A673 (cell line): ENCODE measurements at places on chromosomes 2 and 18.
A peak's percentile ranks its signal among the peaks of the same experiment; 100 is the strongest.

- peak; percentile 80 for DNase-seq
These were observed 320.1 kb downstream of the PIK3C3 start for GRCh38 chr18:42275138-42275535.

- no peak for DNase-seq
These were observed 561.0 kb upstream of the TNP1 start for GRCh38 chr2:217420854-217421253.

- DNase-seq, result no peak
These were observed 66.5 kb downstream of the EVA1A start for GRCh38 chr2:75494137-75494769.

- DNase-seq, result no peak
These were observed 220.8 kb downstream of the TFCP2L1 start for GRCh38 chr2:121064186-121064585.

- DNase-seq, result no peak
These were observed 8.6 kb downstream of the OSBPL6 start for GRCh38 chr2:178202927-178203326.

DNA sequence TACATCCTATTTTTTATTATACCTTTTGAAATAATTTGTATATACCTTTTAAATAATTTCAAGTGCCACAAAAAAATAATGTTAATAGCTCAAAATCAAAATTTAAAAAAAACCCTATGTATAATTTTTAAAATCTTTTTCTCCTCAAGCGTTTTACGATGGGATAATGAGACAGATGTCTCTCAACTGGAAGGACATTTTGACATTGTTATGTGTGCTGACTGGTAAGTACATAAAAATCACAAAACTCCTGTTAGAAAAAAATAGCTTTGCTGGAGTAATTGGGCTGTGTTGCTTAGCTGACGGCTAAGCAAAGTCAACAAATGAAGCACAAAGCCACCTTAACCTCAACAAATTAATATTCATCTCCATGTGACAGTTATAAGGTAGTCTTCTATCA, 198.0 kb upstream of the SIX3 start:
- no peak for DNase-seq

GRCh38 chr18:31493941-31494340, 4.0 kb upstream of the DSG2 start:
- DNase-seq, result no peak

GRCh38 chr2:41381701-41382100, 666.1 kb upstream of the PKDCC start:
- DNase-seq, result no peak

GRCh38 chr2:6381326-6381725, 484.4 kb downstream of the CMPK2 start:
- peak; percentile 27 for DNase-seq

DNA sequence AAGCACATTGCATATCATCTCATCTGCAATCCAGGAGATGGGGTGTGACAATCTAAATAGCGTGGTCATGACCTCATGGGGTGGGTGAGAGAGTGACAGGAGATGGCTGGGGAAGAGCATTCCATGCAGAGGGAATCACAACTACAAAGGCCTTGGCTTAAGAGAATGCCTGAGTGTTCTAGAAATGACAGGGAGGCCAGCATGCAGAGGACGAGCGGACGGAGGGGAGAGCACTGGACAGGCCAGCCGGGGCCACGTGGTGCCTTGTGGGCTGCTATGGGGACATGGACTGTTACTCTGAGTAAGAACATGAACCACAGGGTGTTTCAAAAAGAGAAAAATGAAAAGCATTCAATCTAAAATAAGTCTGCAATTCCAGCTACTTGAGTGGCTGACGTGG, 117.9 kb upstream of the ODC1 start:
- no peak for DNase-seq

- DNase-seq, result no peak
These were observed 32.3 kb downstream of the NCK2 start for GRCh38 chr2:105777031-105777482.

DNA sequence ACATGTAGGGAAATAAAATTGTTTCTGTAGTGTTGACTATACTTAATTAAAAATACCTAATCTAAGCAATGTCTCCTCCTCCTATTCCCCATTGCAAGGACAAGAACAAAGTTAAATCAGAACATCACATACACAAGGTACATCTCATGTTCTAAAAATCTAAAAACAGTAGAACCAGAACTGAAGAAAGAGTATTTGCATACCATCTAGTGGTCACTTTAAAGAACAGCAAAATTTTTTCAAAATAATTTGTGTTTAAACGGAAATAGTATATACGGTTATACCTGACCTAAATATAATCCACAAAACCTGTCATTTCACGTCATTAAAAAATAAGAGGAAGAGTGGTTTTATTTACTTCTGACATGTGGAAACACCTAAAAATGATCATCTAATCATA, 294.3 kb upstream of the KCNH7 start:
- DNase-seq, result peak; percentile 25

DNA sequence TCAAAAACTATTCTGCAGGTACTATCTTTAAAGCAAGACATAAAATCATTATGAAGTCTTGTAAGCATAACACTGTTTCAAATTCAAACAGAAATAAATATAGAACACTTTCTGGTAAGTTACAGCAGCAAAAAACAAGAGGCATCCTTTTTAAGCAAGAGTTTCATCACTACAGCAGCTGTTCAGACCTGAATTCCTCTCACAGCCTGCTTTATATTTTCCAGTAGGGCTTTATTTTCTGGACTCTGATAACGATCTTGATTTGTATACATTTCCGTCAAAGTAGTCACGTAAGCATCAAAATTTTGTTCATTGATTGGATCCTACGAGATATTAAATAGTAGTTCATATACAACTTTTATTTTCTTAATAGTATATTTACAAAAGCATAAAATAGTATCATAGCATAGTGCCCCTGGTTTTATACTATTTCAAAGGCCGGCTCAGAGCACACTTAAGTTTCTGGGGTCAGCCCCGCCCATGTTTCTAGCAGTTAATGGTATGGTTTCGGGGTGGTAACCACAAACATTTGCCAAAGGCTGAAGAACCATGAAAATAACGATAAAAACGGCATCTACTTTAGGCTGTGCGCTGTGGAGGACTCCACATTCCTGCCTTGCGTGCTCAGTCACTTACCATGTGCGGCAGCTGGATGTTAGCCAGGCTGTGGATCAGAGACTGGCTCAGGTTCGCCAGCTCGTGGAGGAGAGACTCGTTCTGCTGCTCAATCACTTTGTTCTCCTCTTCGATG, 47.5 kb upstream of the PXDN start:
- peak; percentile 23 for DNase-seq

DNA sequence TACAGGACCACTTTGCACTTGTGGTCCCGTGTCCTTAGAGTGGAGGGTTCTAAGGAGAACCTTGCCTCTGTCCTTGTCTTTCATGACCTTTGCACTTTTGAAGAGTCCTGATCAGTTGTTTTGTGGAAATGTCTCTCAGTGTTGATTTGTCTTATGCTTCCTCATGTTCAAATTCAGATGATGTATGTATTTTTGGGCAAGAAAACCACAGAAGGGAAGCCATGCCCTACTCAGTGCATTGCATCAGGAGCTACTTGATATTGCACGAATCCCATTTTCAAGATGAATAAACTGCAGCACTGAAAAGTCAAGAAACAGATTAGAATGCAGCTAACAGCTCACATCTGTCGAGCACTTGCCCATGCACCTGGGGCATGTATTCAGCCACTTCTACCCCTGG, 152.2 kb downstream of the INHBB start:
- no peak for DNase-seq

GRCh38 chr2:70554338-70554892, 789 bp upstream of the TGFA start:
- DNase-seq, result no peak

- DNase-seq, result no peak
These were observed 38.1 kb upstream of the SIGLEC15 start for GRCh38 chr18:45787346-45787745.

DNA sequence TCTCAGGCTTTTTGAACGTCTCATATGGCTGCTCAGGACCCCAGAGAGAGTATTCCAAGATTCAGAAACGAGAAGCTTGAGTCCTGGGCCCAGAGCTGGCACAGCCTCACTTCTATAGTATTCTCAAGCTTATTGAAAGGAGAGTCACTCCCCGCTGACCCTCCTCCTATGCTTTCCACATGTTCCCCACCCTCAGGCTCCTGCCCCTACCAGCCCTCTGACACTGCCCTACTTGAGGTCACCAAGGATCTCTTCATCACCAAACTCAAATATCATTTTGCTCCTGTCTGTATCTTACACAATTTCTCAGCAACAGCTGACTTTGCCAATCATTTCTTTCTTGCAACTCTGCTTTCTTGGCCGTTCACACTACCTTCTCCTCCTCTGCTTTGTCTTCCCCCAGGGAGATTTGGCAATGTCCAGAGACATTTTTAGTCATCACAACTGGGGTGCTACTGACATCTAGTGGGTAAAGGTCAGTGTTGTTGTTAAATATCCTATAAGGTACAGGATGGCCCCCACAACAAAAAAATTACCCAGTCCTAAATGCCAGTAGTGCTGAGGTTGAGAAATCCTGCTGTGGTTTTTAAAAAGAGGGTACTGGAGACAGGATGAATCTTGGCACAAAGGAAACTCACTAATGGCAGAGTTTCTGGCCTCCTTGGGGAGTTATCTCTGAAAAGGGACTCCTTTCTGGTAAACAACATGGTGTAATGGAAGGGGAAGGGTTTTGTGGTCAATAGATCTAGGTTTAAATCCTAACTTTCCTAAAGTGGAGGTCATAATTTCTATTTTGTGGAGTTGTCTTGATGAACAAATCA, 26.9 kb upstream of the INSIG2 start:
- DNase-seq, result peak; percentile 40

DNA sequence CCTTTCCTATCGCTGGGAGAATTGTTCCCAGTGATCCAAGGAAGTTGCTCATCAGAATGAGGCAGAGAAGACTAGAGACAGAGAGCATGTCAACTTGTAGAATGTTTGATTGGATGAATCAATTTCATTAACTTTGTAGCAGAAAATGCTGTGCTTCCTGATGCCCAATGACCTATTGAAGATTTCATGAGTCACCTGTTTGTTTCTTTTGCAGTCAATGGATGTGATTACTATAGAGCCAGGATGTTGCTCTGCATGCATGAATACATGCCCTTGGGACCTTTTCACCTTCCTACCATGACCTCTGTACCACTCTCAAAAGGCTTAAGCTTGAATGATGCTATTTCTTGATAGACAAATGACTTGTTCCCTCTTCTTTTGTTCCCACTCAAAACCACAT, 23.3 kb downstream of the SCG2 start:
- DNase-seq, result no peak

DNA sequence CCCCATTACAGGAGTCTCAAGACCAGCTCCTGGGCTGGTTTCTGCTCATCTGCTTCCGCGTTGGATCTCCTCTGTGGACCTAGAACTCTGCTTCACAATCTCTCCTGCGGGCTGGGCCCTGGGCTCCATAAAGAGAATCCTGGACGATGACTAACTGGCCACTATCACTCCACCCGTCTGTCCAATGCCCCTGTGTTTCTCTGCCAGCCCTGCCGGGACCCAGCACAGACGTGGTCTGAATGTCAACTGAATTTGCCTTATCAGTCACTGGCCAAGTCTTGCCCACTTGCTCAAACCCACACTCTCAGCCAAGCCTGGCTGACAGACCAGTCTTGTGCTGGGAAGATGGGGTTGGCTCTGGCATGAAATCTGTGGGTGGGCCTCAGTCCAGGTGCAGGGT, 17.4 kb downstream of the KIF3C start:
- no peak for DNase-seq

GRCh38 chr2:96811917-96812316, 4.2 kb upstream of the CNNM3 start:
- no peak for DNase-seq

DNA sequence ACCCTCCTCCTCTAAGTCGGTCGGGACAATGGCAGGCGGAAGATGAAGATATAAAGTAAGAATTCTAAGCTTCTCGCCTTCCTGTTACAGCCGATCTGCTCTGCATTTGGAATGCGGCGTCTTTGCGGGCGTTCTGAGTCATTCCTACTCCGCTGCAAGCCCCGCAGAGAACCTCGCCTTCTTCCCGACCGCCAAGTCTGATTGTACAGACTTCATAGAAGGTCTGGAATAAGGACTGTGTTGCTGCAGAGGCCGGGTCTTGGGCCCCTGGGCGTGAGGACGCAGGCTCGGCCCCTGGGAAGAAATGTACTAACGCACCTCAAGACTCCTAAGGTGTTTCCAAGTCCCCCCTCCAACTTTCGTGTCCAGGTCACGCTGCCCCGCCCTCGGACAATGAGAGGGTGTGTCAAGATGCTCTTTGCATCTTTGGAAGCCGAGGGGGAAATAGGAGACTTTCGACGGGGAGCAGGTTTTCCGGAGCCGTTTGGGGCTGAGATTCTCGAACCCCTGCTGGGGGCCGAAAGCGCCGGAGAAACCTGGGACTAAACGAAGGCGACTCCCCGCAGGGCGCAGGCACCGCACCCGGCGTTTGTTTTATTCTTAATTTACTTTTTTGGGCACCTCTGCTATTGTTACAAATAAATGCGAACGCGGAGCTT, 12.7 kb upstream of the PAX3 start:
- DNase-seq, result no peak

DNA sequence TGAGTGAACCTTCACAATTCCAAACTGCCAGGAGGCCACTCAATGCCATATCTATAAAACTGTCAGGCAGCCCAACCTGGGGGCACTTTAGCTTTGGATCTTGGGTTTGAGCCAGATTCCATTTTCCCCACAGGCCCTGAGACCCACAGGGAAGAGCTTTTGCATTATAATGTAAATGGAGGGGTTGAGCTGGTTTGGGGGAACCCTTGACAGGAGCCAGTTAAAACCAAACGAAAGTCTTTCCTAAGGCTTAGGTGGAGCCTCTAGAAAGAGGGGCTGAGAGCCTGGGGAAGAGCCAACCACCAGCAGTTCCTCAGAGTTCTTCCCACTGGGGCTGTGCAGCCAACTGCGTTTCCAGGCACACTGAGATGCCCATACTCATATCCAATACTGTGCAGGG, 42.7 kb downstream of the BCL11A start:
- DNase-seq, result no peak

DNA sequence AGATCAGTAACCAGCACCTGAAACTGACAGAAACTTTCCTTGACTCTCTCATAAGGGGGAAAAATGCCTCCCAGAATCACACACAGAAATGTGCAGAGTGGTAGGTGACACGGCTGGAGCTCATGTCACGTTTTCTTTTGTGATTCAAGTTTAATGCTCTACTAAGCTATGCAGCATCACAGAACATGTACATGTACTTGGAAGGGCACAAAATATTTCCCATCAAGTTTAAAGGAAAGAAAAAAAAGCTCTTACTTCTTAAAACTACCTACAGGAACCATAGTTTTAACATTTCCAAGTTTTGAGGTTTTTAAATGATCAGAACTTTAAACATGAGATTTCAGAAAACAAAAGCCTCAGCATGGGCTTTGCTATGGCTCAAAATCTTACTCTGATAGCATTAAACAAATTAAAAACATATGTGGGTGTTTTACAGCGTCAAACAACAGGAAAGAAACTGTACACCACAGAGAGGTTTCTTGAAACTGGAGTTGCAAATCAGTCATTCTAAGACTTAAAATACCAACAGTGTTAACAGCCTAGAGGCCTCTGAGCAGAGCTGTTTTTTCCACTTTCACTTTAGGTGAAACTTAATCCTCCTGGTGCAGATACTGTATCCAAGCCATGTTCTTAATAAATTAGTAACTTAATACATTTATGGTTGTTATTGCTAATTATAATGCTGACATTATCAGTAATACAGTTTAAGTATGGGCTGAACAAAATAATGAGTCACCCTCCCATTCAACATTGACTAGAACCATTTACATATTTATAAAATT, 30.1 kb downstream of the MBP start:
- DNase-seq, result peak; percentile 63

GRCh38 chr2:126910637-126911036, 11.9 kb downstream of the TEX51 start:
- no peak for DNase-seq
